Gastroesophageal sphincter (tissue), 4 donors: ENCODE measurements at places on chromosomes 5 and 9. TPM values are rescaled to one million over a fixed set of nuclear protein-coding genes. Genes with fewer than 3 reads are reported as not detected.
A peak's percentile ranks its signal among the peaks of the same experiment; 100 is the strongest.

FBP2 gene
- not detected for total RNA-seq

DNA sequence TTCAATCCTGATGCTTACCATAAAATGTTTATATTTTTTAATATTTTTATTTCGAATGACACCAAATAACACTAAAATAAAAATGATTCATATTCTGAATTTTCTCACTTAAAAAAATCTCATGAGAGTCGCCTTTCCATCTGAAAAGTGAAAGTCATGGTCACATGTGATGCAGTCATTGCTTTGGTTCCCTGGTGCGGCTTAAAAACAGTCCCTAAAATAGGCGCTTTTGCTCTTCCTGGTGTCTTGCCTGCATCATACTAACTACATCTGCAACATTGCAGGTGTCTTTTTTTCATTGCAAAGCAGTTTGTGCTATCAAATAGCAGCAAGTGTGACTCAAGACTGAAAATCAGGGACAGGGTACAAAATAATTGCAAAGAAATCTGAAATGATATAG, 185.2 kb upstream of the NREP start:
- ATAC-seq, result no peak

DNA sequence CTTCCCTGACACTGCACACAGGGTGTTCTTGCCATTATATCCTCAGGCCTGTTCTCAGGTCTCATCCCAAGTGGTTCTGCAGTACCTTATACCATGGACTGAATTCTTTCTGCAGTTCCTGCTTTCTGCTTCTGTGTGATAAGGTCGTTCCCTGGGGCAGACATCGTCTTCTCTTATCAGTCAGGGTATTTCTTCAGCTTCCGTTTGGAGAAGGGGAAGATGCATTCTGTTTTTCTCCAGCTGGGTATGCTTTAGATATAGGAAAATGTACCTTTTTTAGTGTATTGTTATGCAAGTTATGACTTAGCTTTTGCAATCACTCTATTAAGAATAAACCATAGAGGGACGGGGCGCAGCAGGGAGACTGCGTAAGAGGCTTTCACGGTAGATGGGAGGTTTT, 31.1 kb downstream of the RALGPS1 start:
- no peak for ATAC-seq

DNA sequence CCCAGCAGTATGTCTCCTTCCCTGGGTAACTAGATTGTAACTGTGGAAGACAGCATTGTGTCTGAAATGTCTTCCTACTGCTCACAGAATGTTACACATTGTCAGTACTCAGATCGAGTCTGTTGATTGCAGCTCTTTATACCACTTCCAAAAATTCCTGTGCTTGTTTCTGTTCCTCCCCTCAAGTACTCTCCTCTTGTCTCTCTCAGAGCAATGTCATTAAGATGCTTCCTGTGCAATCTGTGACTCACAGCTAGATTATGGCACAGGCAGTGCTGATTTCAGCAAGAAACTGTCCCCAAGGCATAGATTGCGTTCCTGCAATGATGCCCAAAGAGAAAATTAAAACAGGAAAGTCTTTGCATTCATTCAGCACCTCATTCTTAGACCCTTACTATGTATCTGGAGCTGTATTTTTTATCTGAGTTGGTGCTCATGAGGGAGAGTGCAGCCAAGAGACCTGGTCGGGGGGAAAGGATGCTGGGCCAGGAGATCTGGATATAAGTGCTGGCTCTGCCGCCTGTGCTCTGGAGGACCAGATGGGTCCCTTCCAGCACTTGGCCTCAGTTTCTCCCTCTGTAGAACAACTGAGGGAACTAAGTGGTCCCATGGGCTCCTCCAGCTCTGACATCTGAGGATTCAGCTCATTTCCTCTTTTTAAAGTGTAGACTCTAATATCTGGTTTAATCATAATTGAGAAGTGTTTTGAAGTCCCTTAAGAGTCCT, 40.8 kb upstream of the GNPDA1 start:
- ATAC-seq, result peak; percentile 86

DNA sequence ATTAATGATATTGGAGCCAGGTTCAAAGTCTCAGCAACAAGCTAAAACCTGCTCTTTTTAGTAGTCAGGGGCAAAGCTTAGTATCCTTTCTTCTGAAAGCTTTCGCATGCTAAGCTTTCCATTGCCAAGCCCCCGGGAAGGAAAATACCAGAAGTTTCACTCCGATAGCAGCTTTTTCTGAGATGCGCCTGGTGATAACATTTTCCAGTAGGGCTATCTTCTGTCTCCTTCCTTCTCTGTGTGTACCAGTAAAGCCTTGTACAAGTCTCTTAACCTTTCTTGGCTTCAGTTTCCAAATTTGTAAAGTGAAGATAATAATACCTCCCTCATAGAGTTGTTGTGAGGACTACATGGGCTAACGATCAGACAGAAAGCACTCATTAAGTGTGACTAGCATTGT, 36.7 kb downstream of the DOCK8 start:
- ATAC-seq, result no peak

DNA sequence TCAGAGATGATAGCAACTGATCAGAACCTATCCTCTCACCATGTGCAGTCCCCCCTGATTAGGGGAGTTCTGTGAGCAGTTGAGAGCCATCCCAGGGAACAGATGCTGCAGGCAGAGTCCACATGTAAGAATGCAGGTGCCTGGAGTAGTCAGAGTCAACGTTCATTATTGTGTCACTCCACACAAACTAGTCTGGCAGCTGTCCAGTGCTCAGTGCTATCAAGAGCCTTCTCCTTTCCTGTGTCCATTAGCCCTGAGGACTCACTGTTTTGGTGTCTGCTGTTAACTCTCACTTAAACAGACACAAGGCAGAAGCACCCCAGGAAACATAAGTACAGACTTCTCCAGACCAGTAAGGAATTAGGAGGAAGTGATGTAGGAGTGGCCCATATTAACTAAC, 2.5 kb downstream of the SH3TC2 start:
- no peak for ATAC-seq

DNA sequence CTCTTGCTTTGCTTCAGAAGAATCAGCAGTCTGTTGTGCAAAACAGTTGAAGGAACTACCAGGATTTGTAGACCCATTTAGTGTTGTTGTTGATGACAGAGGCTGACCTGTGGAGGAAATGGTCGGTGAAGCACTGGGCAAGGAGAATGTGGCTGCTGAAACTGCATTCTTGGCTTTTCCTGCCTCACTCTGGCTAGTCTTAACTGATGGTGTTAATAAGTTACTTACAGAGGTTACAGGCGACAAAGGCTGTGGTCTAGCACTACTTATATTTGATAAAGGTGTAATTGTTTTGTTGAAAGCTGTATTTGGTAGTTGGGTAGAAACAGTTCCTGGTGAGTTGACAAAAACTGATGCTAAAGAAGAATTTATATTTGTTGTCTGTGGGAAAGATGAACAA, 31.5 kb downstream of the MLANA start:
- ATAC-seq, result no peak

DNA sequence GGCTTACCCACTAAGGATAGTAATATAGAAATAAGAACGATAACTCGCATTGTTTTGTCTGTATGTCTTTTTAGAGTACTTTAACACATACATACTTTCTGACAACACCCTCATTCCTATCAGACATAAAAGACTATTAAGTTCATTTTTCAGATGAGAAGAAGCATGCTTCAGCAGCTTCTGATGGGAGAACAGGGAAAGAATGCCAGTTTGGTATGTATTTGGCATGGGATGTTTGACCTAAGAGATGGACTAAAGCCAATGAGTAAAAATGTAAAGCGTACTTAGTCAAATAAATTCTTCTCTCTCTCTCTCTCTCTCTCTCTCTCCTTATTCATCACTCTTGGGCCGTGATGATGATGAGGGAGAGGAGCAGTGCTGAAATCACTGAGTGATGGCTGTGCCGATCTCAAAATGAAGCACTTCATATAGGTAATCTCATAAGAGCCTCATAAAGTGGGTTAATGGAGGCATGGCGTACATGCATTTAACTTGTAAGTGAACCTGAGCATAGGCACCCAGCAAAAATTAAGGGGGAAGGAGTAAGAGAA, 71.5 kb downstream of the SLIT3 start:
- no peak for ATAC-seq

GRCh38 chr5:176533390-176533789, 3.8 kb downstream of the RNF44 start:
- no peak for ATAC-seq

VCAN gene
- 148 TPM for total RNA-seq

GRCh38 chr9:105816202-105816744, 121.9 kb downstream of the TMEM38B start:
- no peak for ATAC-seq

GRCh38 chr9:75452512-75452911, 364.2 kb downstream of the OSTF1 start:
- ATAC-seq, result peak; percentile 32

GRCh38 chr5:42676362-42676761, 80.3 kb upstream of the CCDC152 start:
- no peak for ATAC-seq

CARD9 gene
- 2.1 TPM for total RNA-seq

HSD17B3 gene
- not detected for total RNA-seq

DNA sequence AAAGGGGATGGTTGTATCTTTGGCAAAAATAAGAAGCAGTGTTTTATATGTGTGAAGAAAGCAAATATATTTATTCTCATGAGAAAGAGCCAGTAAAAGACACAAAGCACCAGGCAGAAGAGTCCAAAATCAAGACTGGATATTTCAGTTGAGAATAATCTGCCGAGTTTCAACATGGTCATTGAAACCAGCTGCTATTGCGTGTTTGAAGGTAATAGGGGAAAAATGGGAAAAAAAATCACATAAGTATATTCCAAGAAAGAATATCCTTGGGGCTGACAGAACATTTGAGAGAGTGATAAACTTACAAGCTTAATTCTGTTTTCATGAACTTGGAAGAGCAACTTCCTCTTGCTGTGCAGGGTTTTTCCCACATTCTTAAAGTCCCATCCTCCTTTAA, 79.9 kb downstream of the ISOC1 start:
- no peak for ATAC-seq

PCDHB13 gene
- total RNA-seq, result 7.0 TPM

CDO1 gene
- total RNA-seq, result 9.7 TPM

DNA sequence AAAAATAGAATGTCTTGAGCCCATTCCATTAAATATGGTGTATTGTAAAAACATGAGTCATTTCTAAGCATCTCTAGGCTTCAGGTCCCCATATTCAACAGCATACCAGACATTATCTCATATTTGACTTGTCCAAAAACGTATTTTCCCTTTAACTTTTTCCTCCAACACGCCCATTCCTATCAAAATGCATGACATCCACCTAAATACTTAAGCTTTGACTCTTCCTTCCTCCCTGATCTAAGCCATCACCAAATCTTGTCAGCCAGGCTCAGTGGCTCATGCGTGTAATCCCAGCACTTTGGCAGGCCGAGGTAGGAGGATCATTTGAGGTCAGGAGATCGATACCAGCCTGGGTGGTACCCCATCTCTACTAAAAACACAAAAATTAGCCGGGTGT, 23.9 kb downstream of the VCP start:
- no peak for ATAC-seq

- ATAC-seq, result no peak
Measured at GRCh38 chr5:103111468-103111867, 8.5 kb downstream of the GIN1 start.

FANCC gene
- 9.4 TPM for total RNA-seq
